ENCODE measurements at places on chromosomes 2 and 18.

DNA sequence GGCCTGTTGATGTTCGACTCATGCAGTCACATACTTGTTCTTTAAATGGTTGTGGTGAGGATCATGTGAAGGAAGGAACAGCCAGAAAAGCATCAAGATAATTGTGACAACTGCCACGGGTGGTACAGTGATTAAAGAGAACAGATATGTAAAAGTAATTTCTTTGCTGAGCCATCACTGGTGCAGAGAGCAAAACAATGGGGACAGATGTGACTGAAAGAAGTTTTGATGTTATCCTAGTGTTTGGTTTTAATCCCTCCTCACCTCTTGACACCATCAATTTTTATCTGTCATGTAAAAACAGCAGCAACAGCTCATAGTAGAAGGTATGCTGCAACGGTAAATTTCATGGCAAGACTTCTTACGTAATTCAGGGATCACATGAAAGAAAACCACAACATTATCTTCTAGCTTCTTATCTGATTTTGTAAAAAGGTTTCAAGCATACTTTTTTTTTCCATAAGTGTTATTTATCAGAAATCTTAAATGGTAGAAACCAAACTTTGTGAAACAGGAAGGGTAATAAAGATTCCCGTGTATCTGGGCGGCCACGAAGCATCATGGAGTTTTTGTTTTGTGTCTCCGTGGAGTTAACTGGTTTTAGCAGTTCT is 65.2 kb downstream of the PLCL1 start:
- no peak for DNase-seq

DNA sequence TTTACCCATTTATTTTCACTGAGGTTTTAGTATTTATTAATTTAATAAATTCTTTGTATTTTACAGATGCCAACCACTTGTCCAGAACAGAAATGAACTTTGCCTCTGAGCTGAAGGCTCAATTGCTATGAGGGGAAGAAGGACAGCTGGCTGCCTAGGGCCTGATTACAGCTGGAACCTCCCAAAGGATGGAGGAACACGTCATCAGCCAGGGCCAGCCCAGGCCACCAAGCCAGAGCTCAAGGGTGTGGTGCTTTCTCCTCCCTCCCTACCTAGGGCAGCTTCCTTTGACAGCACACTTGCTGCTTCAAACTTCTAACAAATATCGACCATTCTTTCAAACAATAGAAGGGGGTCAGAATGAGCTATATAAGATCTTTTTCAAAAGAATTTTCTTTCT is 19.7 kb upstream of the RIOK3 start:
- no peak for DNase-seq

GRCh38 chr2:10395893-10396292 is 52.2 kb downstream of the ODC1 start:
- DNase-seq, result no peak

DNA sequence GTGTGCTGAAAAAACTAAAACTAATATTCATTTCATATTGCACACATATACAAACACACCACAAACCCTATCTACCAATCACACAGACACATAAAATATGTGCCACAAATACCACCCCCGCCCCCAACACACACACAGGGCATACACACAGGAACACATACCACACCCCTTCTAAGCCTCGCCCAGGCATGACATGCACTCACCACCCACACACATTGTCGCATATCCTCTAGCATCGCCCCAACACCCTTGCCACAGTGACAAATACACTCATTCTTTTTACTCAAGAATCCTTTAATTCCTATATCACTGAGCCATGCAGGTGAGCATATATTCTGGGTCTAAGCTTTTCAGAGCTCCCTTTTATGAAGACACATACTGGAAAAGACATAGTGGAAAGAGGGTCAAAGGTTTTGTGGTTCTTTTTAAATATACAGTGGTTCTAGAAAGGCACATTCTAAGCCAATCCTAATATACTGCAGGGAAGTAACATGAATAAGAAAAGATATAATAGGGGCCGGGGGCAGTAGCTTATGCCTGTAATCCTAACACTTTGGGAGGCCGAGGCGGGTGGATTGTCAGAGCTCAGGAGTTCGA is 24.5 kb upstream of the LCLAT1 start:
- no peak for DNase-seq

Data from C1 segment of cervical spinal cord (tissue), 14 donors.